ENCODE measurements at places on chromosomes 7 and 10. TPM values are rescaled to one million over a fixed set of nuclear protein-coding genes. Genes with fewer than 3 reads are reported as not detected.

DNA sequence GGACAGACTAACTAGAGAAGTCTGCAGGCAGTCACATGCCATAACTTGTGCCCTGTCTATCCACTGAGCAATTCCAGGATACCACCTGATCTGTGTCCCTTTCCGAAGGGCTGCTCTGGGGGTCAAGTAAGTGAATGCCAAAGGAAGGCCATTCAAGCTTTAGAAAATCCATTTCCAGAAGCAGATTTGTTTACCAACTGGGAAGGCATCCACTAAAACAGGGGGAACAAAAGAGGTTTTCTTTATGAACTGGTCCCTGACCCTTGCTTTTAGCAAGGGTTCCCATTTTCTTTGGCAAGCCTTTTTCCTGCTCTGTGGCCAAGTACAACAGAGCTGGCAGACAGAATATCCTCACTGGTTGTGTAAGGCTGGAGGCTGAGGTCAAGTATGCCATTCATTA lies 36.5 kb downstream of the ITPRID1 start:
- DNase-seq, result no peak

GRCh38 chr10:121637437-121637836 lies 39.2 kb upstream of the FGFR2 start:
- no peak for DNase-seq

Gene GIMAP7
- total RNA-seq, result not detected

Gene RASA4B
- total RNA-seq, result 4.5 TPM

Gene TACC2
- total RNA-seq, result 52.6 TPM
